ENCODE measurements at places on chromosomes 6 and 20. TPM values are rescaled to one million over a fixed set of nuclear protein-coding genes. Genes with fewer than 3 reads are reported as not detected.

The DLK2 gene
- 5.9 TPM for total RNA-seq

The SIRPG gene
- total RNA-seq = not detected

DNA sequence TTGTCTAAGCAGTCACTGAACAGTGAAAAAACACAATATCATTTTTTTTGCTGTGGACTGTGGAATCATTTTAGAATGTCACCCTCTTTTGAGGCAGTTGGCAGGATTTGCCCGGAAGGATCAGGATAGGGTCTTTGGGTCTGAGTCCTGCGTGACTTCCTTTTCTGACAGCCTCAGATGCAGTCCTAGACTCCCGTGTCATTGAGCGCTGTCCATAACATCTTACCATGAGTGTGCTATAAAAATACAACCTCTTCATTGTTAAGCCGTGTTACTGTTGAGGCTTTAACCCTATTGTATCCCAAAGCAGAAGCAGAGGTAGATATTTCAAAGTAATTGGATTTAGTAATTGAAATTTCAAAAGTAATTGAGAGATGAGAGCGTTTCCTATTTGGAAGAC, 30.6 kb downstream of the ARID1B start:
- peak; percentile 16 for ATAC-seq

- ATAC-seq = no peak
Measured at GRCh38 chr6:37759221-37760144, 60.0 kb upstream of the ZFAND3 start.

GRCh38 chr20:32277361-32278198, at the start of gene KIF3B:
TSS of gene KIF3B (plus strand) at chr20:32277651. CDS start at chr20:32309778, 32,127 bp downstream.
- peak; percentile 97 for ATAC-seq

GRCh38 chr6:16822975-16823717, 61.9 kb upstream of the ATXN1 start:
- ATAC-seq = no peak

GRCh38 chr20:50563133-50563944, 53.2 kb downstream of the PTPN1 start:
- no peak for ATAC-seq

GRCh38 chr6:37244430-37245310, 12.9 kb upstream of the TBC1D22B start:
- peak; percentile 43 for ATAC-seq

GRCh38 chr6:149314325-149314905, 3.1 kb upstream of the TAB2 start:
- no peak for ATAC-seq

- no peak for ATAC-seq
Measured at GRCh38 chr6:135158397-135158796, 22.7 kb upstream of the MYB start.

GRCh38 chr6:129994410-129994809, 24.0 kb upstream of the L3MBTL3 start:
- ATAC-seq = no peak

All from motor neuron (in vitro differentiated cells).